CD14-positive monocyte (primary cell): ENCODE measurements at places on chromosomes 5 and 9.

DNA sequence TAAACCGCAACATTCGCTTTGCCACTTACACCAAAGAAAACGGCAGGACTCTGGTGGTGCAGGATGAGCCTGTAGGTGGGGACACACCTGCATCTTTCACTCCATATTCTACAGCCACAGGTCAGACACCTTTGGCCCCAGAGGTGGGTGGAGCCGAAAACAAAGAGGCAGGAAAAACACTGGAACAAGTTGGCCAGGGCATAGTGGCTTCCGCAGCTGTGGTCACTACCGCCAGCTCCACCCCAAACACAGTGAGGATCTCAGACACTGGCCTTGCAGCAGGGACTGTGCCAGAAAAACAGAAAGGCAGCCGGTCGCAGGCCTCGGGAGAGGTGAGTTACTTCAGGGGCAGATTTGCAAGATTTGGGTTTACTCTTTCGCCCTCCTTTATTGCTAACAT, 33.8 kb downstream of the KDM3B start:
- DNase-seq = no peak

DNA sequence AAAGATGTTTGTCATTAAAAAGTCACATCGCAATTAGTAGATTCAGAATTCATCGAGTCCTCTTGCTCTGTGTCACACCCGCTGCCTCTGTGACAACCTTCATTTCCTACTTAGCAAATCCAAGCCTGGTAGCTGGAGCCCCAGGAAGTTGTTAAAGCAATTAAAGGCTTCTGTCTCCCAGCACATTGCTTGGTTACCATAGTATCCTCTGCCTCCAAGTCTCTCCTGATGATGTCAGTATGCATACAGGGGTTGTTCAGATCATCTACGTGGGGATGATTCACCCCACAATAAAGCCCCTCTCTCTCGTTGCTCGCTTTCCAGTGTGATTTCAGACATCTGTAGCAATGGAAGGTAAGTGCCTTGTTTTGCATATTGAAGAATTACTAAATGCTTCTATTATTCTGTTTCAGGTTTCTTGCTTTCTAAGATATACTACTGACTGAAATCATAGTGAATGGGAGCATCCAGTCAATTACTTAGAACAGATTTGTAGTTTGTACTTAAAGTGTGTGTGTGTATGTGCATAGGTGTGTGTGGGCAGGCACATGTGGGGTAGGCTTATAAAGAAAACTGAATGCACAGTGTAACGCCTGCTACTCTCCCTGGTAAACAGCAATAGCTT, 52.9 kb downstream of the PAM start:
- no peak for DNase-seq

DNA sequence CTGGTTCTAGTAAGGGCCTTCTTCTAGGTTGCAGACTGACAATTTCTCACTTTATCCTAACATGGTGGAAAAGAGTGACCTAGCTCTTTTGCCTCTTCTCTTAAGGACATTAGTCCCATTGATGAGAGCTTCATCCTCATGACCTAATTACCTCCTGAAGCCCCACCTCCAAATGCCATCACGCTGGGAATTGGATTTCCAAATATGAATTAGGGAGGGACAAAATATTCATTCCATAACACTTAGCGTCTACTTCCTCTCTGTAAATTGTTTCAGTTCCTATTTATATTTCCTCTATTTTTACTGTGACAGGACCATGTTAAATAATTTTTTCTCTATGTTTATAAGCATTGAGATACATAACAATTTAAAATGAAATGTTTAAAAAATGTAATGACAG, 408.8 kb downstream of the CDH10 start:
- peak; percentile 48 for DNase-seq

GRCh38 chr5:175129121-175129520, 314.9 kb downstream of the DRD1 start:
- DNase-seq = no peak

- no peak for DNase-seq
Observed at GRCh38 chr5:136208916-136209315, 16.0 kb upstream of the SMIM32 start.

DNA sequence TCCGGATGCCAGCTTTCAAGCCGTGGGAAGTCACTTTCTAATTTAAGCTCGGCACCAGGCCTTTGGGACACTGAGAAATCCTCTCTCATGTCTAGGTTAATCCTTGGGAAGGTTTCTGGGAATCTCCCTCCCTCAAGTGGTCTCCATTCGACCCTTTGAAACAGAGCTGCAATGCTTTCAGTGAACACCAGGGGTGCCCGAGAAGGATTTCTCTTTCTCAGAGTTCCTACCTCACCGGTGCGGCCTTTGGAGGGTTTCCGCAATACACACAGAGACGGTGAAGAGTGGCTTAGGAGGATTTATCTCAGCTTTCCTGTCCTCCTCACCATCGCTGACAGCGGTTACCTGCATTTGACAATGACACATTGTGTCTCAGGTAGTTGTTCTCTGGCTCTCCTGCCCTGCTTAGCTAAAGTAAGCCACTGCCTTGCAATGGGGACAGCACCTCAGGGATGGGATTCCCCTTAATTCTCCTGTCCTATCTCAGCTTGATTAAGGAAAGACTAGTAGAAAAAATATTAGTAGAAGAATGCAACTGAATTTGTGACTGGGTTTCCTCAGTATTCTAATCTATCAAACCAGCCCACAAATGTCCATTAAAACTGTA, 180.6 kb downstream of the GABRG2 start:
- no peak for DNase-seq

GRCh38 chr9:113462781-113463286, 693 bp upstream of the RGS3 start:
- no peak for DNase-seq

DNA sequence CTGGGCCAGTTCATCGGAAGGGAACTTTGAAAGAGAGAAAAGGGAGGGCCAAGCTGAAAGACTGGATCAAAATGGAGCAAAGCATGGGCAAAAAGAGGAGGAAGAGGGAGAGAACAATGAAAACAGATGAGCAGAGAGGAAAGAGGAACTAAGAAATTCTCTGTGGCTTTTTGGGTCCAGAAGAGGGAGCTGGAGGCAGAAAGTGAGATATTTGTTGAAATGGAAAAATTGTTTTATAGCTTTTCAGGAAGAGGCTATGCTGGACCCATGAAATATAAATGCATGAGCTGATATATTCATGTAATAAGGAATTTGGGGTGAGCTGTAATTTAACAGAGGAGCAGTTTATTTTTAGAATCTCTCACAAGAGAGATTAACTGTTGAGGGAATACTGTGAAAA, 457.3 kb downstream of the DMAC1 start:
- no peak for DNase-seq
